Fibroblast of skin of right quadriceps (primary cell): ENCODE measurements at places on chromosomes 7 and 10.
A peak's percentile ranks its signal among the peaks of the same experiment; 100 is the strongest.

DNA sequence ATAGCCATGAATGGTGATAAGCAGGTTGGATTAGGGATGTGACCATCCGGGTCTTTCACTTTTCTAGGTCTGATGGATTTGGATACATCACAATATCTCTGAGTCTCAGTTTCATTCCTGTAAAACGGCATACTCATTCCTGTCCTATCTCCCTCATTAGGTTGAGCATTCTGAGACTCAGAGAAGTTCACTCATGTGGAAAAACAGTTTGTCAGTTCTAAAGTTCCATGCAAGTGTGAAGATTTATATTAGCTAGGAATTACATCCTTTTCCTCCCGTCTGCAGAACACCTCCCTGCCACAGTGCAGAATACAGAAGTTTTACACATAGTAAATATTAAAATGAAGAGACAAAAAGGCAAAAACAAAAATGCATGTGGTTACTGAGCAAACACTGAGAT is 94.2 kb upstream of the SLC25A13 start:
- no peak for DNase-seq

DNA sequence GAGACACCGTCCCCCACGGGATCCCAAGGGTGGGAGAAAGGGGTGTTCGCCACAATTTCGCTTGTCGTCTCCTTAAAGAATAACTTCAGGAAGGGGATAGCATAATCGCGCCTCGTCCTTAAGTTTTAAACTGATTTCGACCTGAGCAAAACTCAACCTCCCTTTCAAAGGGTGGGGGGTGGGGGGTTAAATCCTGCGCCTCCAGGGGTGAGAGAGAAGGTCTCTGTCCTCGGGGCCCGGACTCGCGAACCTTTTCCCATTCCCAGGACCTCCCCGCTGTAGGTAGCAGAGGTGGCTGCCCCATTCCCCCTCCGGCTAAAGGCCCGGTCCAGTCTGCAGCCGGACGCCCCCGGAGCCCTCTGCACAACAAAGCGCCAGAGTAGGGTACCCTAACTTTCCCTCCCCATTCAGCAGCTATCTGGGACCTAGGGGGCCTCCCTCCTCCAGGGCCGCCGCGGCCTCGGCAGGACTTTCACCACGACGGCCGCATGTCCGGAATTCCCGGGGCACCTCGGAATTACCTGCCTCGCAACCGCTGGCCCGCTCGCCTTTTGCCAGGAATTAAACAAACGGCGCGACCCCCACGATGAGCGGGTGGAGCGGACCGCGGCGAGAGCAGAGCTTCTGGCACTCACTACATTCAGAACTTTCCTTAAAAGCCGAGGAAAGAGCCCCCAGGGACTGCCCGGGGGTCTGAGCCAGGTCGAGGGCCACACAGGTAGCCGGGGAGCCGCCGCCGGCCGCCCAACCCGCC is 1.7 kb downstream of the CDK6 start:
- no peak for DNase-seq

DNA sequence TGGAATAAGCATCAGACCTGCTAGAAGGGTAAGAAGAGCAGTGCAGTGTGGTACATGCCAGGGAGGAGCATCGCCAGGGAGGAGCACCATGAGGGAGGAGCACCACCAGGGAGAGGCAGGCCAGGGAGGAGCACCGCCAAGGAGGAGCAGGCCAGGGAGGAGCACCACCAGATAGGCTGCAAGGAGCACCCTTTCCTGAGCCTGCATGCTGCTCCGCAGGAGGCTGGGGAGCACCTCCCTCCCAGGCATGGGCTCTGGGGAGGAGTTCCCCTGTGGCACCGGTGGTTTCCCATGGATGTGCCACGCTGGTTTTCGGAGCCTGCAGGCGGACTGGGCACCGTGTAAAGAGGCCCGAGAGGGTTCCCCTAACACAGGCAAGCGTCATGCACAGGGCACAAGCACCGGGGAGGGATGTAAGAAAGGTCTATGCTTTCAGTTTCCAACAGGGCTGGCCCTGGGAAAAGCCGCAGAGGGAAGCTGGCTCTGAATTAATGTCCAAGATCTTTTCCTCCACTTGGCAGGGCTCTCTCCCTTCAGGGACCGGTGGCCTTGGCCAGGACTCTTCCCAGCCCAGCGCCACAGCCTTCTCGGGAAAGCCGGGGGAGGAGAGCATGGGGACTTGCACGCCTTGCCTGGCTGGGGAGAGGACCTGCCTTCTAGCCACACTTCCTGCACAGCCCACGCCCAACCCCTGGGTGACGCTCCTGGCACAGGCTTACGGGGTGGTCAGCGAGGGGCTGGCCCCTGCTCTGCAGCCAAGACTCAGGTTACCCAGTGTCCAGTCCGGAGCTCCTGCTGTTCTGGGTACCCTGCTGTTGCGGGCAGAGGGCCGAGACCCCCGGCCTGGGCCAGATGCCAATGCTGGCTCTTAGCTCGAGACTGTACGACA is 11.5 kb upstream of the GPER1 start:
- DNase-seq: no peak

DNA sequence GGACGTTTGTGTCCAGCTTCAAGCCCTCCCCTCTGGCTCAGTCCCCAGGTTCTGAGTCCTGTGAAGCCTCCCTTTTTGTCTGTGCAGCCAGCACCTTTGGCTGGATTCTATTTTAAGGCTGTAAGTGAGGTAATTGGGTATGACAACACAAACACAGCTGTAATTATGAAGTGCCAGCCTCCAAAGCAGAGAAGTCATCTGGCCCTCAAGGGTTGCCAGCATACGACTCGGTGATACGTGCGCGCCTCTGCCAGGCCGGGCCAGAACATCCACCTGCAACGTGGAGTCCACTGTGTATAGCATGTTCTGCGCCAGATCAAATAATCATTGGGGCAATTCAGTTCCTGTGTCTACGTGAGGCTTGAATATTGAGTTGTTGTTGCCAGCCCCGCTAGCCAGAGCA is 6.7 kb upstream of the FAM180A start:
- DNase-seq: no peak

- DNase-seq: peak; percentile 26
These were observed 52.8 kb upstream of the VWDE start for GRCh38 chr7:12456506-12456905.

DNA sequence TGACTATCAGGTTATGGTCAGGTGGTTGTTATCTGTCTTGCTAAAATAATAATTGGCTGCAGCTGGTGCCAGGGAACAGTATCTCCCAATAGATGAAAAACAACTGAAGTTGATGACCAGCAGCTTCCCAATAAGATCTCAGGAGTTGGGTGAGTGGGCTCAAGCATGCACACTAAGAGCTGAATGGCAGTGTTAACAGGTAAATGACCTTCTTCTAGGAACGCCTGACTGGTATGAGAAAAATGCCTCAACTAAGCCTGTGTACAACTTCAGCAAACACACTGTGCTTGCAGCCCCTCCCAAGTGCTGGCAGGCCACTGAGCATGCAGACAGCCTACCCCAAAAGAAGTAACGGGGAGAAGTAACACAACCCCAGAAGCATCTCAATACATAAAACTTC is 636.9 kb downstream of the ACTR3B start:
- no peak for DNase-seq

DNA sequence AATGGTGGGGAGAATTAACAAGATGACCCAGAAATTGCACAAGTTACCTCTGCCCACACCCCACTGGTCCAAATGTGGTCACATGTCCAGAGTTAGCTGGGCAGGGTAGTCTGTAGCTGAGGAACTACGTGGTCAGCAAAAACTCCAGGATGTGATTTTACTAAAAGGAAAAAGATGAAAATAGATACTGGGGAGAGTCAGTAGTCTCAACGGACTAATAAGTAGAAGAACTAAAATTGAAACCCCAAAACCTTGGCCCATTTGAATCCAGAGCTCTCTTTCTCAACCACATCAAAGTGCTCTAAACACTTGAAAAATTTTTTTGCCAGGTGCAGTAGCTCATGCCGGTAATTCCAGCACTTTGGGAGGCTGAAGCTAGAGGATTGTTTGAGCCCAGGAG is 146.3 kb downstream of the SKIDA1 start:
- DNase-seq: no peak

- DNase-seq: no peak
These were observed 134.4 kb upstream of the DLX6 start for GRCh38 chr7:96870934-96871333.

GRCh38 chr10:58734664-58735063 is 222.0 kb downstream of the BICC1 start:
- DNase-seq: no peak

- no peak for DNase-seq
These were observed 16.3 kb upstream of the CYREN start for GRCh38 chr7:135186841-135187253.

- DNase-seq: no peak
These were observed 83.6 kb upstream of the CHCHD3 start for GRCh38 chr7:133165529-133165928.

DNA sequence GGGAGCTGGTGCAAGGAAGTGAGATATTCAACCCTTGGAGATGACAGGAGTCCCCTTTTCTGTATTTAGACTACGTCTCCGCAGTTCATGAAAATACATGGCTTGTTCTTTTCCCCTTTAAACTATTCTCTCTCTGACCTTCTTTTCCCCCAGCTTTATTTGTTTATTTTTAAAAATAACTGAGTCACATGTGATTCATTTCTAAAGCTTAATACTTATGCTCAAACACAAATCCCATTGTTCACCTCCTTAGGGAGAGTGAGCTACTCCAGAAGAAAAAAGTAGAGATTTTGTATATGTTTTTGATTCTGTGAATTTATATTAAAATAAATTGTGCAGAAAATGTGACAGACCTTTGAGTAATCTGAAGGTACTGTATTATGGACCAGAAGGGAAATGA is 35.9 kb upstream of the FZD1 start:
- DNase-seq: no peak

GRCh38 chr7:52794621-52795020 is 240.8 kb upstream of the POM121L12 start:
- no peak for DNase-seq

- peak; percentile 1 for DNase-seq
These were observed 4.6 kb downstream of the STEAP2 start for GRCh38 chr7:90216080-90216674.

DNA sequence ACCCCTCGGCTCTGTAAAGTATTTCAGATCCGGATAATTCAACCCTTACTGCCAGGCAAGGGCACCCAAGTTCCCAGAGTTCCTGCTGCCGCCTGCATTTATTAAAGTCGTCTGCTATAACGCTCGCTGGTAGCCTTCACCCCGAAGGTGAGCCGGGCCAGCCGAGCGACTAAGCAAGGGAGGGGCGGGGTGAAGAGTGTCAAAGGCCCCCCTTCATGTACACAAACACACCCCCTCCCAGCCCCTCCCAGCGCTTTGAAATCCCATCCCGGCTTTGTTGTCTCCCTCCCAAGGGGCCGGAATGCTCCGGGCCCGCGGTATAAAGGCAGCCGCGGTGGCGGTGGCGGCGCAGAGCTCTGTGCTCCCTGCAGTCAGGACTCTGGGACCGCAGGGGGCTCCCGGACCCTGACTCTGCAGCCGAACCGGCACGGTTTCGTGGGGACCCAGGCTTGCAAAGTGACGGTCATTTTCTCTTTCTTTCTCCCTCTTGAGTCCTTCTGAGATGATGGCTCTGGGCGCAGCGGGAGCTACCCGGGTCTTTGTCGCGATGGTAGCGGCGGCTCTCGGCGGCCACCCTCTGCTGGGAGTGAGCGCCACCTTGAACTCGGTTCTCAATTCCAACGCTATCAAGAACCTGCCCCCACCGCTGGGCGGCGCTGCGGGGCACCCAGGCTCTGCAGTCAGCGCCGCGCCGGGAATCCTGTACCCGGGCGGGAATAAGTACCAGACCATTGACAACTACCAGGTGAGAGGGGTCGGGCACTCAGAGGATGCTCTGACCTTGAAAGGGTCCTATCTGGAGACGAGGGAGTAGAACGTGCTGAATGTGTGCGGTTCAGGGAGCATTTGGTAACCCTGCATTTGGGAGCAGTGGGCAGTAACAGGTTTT is at the start of gene DKK1:
TSS of gene DKK1 (plus strand) at position 349 of the 889 bp plus-strand sequence. CDS start at position 503, 154 bp downstream.
- DNase-seq: peak; percentile 77

DNA sequence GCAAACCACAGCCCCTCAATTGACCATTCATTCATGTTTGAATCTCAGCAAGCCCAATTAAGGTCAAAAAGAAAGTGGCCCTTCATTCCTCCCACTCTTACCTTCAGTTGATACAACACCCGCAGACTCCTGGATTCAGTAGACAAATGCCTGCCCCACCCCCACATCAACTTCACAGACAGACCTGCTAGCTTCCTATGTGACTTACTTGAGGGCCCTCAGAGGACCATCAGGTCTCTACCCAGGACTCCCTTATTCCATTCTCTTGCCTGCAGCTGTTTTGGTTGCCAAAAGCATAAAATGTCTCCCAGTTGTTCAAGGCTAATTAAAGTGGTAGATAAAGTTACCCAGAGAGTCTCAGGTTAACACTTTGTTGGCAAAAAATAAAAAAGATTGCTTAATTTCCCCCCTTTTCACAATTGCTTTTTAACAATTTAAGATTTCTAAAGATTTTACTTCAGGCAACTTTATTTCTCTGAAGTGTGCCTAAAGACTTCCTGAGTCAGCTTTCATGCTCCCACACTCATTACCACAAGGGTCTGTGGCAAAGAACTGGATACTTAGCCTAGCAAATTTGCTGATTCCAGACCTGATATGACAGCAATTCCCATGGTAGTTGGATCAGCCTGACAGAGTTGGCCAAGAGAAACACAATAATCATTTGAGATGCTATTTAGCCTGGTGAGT is 3.3 kb upstream of the MTERF1 start:
- peak; percentile 5 for DNase-seq

- DNase-seq: peak; percentile 97
These were observed 13.5 kb downstream of the MYOF start for GRCh38 chr10:93468461-93469213.

DNA sequence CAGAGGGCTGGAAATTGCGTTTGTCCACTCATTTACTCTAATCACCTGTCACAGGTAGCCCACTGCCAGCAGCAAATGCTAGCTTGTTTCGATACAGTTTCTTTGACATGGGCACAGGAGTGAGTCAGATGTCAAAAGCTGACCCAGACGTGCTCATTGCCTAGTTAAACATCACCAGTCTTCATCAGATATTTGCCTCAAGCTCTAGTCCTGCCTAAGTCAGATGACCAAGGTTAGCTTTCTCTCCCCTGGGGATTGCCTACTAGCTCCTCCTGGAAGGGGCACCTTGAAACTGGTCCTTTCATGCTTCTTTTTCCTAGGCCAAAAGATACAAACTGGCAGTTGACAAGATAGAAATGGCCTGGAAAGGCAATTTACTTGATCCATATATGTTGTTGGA is 35.2 kb downstream of the GPAM start:
- no peak for DNase-seq

GRCh38 chr7:134827889-134828288 is 48.5 kb downstream of the CALD1 start:
- DNase-seq: peak; percentile 84

GRCh38 chr7:142745745-142746144 is 3.5 kb upstream of the PRSS1 start:
- DNase-seq: no peak

DNA sequence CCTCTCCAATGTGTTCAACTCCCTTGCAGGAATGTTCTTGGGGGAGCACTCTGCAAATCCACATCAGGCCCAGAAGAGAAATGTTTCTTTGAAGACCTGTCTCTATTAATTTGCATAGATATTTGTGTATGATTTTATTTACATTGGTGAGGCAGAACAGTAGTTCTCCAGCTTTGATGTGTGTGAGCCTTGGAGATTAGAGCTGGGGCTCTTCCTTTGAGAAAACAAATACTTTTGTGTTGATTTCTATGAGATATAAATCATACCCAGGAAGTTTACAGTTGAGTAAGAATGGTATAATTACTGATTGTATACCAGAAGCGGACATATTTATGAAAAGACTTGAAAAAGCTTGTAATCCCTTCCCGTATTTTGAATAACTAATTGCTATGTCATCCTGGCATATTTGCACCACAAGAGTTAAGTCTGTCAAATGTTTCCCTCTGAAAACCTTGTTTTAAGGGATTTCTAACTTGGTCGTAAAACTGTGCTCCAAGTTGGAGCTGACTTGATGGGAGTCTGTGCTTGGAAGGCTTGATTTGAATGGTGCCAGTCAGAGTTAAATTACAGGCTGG is 468.5 kb downstream of the LRMDA start:
- DNase-seq: no peak

- DNase-seq: no peak
These were observed 8.8 kb upstream of the TRPV6 start for GRCh38 chr7:142894112-142894984.
